ENCODE measurements at places on chromosomes 5 and 9.
A peak's percentile ranks its signal among the peaks of the same experiment; 100 is the strongest.

DNA sequence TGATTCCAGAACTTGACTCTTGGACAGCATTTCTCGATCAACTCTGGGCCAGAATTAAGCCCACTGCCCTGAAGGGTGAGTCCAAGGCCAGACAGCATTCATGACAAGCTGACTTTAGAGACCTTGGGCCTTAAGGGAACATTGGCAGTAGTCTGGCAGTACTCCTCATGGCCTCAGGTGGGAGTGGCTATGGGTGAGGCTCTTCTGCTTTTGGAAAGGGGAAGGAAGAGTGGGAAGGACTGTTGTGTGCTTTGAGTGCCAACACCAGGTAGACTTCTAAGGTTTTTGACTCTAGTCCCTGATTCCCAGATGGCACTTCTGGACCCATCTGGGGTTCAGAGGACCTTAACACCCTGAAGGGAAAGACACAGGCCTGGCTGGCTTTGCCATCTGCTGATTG lies 530.4 kb downstream of the ACTL7B start:
- no peak for DNase-seq

- no peak for DNase-seq
These were observed 47.9 kb downstream of the RAI14 start for GRCh38 chr5:34703767-34704713.

DNA sequence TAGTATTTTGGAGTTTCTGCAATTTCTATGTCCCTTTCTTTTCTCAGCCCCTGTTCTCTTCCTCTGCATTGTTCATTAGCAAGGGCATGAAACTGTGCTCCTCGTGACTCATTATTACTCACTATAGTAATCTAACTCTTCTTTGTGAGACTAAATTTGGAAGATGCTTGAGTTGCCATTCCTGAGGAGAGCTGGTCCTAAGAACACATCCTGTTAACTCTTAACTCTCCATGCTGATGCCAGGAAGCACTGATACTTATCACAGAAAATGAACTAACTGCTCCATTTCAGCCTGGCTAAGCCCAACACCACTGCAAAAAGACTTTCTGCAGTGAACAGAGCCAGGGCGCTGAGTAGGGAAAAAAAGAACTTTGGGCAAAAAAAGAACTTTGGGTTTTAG lies 10.6 kb upstream of the CSNK1A1 start:
- peak; percentile 87 for DNase-seq

GRCh38 chr5:7494481-7495130 lies 98.7 kb downstream of the ADCY2 start:
- no peak for DNase-seq

DNA sequence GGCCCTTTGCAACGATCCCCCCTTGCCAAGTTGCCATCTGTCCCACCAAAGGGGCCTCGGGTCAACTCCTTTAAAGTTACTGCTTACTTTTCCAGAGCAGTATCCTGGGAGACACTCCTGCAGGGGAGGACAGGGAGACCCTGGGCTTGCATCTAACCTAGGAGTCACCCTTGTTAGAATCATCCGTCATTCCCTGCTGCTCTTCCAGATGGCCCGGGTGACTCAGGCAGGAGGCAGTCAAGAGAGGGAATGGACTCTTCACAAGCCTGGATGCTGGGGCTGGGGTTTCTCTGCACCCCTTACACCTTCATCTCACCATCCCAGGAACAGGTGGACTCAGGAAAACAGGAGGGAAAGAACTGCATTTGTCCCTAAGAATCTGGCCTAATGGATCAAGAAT lies 175.6 kb downstream of the GABBR2 start:
- no peak for DNase-seq

Measured in fibroblast of skin of left biceps (primary cell).